T-helper 2 cell (primary cell): ENCODE measurements at places on chromosomes 7 and 10.

DNA sequence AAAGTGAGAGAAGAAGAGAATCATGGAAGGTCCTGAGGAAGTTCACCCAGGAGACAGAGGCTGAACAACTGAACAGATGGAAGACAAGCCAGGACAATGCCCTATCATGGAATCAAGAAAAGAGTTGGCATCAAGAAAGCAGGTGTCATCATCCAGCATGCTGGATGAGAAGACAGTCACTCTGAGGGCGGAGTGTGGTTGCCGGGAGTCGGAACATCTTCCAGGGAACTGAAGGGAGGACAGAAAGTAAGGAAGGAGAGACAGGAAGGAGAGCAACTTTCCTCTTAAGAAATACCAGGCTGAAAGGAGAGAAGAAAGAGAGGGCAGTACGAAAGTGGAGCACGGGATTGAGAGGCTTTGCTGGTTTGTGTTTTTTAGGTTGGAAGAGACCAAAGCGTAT lies 654.5 kb upstream of the CELF2 start:
- DNase-seq = no peak

DNA sequence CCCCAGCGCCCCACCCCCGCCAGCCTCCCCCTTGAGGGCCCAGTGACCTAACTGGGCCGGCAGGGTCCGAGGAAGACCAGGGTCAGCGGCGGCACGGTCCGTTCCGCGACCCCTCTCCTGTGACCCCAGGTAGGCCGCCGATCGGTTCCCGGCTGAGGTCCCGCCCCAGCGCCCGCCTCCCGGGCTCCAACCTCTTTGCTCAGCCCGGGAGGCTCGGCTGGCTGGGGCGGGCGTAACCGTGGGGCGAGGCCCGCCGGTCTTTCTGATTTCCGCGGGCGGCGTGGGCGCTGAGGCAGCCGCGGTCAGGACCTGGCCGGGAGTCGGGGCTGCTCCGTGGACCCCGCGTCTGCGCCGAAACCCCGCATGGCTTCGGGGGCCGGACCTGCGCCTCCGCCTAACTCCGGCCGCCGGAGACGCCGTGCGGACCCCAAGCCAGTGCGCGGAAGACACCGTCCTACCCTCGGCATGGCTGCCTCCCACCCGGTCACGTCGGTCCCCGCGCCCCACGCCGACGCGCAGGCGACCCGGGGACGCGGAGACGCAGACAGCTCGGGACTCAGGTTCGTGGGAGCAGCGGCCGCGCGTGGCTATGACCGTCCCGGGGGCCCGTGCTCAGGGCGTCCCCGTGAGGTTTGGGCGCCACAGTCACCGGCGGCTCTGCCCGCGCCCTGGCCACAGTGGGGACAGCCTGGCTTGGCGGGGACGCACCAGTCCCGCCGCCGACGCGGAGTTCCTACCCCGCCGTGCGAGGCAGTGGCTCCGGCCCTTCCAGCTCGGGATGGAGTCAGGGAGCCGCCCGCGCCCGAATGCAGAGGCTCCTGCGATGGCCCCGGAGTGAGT lies 1.0 kb upstream of the VENTX start:
- DNase-seq = no peak

GRCh38 chr7:134622303-134622995 lies 24.2 kb upstream of the BPGM start:
- no peak for DNase-seq

DNA sequence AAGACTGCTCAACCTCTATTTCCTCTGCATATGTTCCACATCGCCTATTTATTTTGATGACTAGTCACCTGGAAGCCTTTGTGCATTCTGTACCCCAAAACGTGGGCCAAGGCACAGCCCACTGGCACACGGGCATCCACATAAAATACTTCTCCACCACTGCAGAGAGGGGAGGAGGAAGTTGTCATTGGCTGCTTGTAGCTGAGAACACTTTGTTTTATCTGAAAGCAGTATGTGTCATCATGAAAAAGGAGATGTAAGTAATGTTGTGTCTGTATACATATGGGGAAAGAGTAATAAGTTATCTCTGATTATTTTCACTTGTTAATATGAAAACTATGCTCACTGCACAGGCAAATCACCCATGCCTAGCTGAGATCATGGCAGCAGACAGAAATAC lies 48.2 kb upstream of the AMPH start:
- DNase-seq = no peak

DNA sequence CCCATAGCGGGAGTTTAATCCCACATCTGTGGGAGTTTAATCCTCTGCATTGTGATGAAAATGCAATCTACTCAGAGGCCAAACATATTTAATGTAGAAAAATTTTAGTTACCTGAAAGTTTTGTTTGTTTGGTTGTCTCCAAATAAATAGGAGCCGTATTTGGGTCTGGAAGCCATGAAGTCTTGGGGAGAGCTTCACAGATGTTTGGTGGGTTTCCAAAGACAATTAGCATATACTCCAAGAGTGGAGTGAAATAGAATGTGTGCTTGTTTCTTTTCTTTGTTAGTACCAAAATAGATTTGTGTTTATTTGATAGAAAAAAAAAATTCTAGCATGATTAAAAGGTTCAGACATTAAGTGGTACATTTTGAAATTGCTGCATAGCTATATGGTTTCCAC lies 50.9 kb downstream of the ANK3 start:
- DNase-seq = no peak

DNA sequence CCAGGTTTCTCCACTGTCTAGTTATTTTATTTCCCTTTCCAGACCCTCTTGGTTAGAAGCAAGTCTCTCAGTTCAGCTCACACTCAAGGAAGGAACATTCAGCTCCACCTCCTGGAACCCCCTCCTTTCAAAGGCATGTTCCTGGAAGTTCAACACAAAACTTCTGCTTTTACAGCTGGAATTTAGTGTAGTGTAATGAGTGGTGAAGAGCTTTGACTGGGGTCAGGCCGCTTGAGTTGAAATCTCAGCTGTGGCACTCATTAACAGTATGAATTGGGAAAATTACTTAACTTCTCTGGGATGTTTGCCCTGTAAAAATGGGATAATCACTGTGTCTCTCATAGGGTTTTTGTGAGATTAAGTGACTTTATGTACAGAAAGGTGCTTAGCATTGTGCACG lies 91.7 kb downstream of the TMEM178B start:
- DNase-seq = no peak

GRCh38 chr10:118042336-118042735 lies 4.4 kb downstream of the RAB11FIP2 start:
- no peak for DNase-seq

DNA sequence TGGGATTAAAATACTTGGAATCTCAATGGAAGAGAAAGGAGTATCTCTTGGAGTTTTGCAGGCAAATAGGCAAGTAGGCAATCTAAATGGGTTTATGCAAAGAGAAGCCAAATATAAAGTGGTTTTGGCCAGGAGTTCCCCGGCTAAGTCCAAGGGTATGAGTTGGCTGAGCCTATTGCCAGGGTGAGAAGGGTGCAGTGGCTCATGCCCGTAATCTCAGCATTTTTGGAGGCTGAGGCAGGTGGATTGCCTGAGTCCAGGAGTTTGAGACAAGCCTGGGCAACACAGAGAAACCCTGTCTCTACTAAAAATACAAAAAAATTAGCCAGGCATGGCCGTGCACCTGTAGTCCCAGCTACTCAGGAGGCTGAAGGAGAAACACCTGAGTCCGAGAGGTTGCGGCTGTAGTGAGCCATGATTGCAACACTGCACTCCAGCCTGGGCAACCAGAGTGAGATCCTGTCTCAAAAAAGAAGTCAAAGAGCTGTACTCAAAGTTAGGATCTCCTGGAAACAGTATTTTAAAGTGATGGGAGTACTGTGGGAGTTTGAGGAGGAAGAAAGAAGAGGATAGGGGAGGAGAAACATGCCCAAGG lies 130.4 kb upstream of the RAB18 start:
- DNase-seq = no peak

DNA sequence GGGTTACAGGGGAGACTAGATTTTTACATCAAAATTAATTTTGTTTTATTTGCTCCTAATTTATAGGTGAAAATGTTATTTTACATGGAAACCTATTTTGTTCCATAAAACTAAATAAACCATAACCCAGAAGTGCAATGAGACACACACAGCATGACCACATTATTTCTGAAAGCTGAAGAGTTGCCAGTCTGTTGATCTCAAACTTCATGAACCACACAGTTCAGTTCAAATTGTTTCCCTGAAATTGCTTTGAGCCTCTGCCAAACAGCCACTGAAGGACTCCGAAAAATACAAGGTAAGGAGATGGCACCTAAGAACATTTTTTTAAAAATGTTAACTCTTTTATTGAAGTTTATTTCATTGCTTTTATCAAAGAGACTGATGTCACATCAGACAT lies 25.0 kb upstream of the ITGB8 start:
- DNase-seq = no peak

- no peak for DNase-seq
Measured at GRCh38 chr10:85642421-85643170, 724.0 kb downstream of the GRID1 start.

DNA sequence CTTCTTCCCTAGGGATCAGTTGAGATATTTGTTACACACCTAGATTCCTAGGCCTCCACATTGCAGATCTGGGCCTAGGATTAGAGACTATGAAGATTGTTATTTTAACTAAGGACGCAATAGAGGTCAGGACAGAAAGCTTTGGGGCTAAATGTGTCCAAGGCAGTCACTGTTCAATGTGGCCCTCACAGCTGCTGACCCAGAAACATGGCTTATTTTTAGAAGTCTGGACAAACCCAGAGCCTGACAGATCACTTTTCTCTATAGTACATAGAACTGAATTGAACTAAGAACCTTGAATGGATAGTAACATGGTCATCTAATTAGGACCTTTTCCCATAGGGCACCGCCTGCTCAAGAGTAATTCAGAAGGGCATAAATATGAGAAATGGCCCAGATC lies 146.6 kb upstream of the AUTS2 start:
- no peak for DNase-seq

GRCh38 chr10:28181478-28182096 lies 121.3 kb downstream of the MPP7 start:
- no peak for DNase-seq

DNA sequence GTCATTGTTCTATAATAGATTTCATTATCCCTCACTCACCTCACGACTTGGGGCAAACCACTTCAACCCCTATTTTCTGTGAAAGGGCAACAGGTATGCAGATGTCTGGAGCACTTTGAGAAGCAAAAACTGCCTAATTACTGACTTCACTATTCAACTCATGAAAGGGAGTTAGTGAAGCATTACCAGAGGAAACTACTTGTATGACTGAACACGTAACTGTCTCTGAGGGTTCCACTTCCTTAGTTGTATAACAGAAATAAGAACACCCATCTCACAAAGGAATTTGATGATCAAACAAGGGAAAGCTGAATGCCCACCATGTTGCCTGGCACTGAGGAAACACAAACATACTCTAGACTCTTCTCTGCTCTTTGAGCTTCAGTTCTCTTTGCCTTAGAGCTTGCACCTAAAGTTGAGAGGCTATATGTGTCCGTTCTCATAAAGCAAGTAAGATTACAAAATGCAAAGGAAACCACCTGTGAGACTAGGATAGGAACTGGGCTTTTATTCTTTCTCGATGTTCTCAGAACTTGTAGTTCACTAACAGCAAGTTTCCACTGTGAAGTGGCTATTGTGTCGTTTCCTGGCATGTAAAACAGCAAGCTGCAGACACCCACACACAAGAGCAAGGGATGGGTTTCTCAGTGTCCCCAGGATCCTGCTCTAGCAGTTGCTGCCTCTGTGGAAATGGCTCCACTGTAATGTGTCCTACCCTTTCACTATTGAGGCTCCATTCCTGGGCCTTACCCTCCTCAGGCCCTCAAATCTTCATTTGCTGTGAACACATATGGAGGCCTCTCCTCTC lies 2.6 kb downstream of the TMEM243 start:
- DNase-seq = no peak

GRCh38 chr7:114554781-114555537 lies 140.3 kb downstream of the FOXP2 start:
- no peak for DNase-seq

DNA sequence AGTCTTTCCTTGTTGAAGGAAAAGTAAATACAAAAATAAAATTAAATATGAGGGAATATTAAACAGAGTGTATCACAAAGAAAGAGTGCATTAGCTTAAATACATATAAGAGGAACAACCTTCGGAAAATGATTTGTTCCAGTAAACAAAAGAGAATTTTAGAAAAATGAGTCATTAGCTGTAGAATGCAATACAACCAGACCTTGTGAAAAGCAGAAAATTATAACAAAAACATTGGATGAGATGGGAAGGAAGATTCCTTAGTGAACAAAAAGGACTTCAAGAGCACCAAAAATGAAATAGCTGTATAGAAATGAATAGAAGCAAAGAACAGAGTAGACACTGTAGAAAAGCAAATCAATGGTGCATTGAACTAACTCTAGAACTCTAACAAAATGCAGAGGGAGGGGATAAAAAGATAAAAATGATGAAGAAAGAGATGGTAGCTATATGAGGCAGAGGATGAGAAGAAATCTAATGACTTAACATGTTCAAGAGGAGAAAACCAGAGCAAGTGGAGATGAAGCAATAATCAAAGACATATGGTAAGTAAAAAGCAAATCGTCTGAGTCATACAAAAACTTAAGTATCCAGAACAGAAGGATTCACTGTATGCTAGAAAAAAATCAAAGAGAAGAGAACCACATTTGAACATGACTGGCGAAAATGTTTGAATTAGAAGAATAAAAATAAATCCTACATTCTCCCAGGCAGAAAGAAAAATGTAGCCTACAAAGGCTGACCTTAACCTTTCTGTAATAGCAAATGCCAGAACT lies 190.5 kb downstream of the TMEM26 start:
- no peak for DNase-seq

DNA sequence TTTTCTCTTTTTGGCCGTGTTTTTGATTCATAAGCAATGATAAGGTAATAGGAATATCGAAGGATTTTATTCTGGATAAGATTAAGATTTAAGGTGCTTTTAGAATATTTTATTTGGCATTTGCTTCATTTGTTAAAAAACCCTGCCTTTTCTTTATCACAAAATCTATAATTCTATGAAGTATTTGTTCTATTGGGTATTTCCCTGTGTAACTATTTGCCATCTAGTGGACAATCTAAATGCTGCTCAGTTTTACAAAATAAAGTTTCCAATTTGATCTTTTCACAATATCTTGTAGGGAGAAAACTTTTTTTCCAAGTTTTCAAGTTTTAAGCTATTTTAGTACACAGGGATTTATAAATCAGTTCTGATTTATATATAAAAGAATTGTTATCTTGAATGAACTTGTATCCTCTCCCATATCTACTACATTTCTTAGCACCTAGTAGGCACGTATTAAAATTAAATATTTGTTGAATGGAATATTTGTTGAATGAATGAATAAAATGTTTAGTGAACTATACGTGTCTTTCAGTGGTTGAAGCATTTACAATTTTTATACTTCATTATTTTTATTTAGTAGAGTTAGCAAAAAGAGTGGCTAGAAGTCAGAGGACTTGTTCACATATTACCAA lies 26.5 kb downstream of the ANKRD7 start:
- no peak for DNase-seq

DNA sequence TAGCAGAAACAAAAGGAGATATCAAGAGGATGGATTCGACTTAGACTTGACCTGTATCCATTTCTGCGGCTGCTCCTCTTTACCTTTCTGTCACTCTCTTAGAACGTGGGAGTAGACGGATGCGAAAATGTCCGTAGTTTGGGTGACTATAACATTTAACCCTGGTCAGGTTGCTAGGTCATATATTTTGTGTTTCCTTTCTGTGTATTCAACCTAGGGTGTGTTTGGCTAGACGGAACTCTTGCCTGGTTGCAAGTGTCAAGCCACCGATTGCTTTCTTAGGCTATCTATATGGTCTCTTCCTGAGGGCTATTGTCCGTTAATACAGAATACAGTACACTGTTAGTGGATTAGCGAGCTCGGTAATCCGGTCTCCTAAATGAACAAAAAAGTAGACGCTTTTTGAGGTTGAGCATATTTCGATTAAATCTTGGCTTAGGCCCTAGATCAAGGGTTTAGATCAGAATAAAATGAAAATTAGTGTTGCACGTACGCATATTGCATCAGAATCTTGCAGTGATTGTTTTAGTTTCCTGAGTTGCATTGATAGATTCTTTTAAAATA lies 1.2 kb downstream of the PTEN start:
- no peak for DNase-seq
